Aortic smooth muscle cell (primary cell): ENCODE measurements at places on chromosomes 7 and 10. TPM values are rescaled to one million over a fixed set of nuclear protein-coding genes. Genes with fewer than 3 reads are reported as not detected.

Gene LRCH4
- total RNA-seq: 6.5 and 8.8 TPM in 2 replicates

Gene SPDYE8
- total RNA-seq: not detected in 2 replicates

Gene HABP2
- total RNA-seq: not detected in 2 replicates

Gene NEUROG3
- total RNA-seq: not detected in 2 replicates

Gene NKX2-3
- not detected in 2 replicates for total RNA-seq
